ENCODE measurements at places on chromosomes 7 and 10.

DNA sequence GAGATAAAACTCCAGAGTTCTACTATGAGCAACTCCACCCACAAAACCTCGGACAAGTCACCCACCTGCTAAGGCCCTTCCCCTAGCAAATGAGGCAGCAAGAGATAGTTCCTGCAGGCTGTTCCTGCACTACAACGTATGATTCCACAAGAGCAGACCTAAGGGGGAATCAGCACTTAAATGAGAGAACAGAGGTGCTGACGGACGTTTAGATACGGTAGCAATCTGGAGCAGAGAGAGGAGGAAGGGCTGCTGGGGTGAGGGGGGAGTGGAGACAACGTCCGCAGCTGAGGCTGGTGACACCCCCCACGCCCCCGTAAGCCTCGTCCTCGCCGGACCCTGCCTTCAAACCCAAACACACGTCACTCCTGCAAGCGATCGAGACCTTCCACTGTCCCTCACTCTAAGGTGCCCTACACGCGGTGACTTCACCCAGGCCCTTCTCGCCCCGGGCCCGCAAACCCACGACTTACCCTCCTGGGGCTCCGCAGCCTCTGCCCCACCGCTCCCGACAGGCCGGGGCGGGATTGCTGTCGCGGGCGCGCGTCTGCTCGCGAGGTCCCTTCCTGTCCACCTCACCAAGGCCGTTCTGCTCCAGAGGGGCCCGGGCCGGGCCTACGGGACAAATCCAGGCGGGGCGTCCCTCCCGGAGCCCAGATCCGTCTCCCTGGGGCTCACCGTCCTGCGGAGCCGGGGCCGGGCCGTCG lies 635 bp downstream of the ZNF12 start:
- no peak for DNase-seq

DNA sequence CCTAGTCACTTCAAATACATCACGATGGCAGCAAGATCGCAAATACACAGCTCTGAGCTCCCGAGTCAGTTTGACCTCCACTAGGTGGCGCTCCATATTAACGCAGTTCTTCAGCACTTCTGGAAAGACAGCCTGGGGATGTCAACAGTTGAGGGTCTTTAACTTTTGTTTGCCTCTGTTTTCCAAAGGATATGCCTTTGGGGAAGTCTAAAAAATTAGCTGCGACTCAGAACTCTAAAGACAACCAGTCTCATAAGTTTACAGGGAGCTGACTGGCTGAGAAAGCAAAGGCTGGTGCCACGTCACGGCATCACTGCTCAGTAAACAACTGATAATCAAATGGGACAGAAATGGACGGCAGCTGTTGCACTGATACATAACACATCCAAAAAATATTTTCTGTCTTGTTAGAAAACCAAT lies 458.8 kb downstream of the SORCS1 start:
- no peak for DNase-seq

- no peak for DNase-seq
Measured at GRCh38 chr7:18770154-18770811, 274.7 kb downstream of the HDAC9 start.

DNA sequence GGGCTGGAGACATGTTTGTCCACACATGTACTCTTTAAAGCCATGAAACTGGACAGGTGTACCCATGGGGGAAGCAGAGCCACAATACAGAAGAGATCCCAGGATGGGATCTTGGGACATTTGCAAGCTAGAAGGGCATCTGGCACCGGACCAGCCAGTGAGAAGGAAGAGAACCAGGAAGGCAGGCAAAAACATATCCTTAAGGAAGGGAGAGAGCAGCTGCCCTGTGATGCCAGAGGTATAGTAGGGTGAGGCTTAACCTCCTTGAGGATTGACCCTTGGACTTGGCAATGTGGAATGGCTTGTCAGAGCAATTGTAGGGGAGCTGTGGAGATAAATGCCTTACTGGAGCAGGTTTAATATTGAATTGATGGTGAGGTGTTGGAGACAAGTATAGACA lies 17.9 kb upstream of the SUV39H2 start:
- DNase-seq = no peak

- DNase-seq = no peak
Measured at GRCh38 chr10:103685880-103686669, 169.3 kb downstream of the SH3PXD2A start.

DNA sequence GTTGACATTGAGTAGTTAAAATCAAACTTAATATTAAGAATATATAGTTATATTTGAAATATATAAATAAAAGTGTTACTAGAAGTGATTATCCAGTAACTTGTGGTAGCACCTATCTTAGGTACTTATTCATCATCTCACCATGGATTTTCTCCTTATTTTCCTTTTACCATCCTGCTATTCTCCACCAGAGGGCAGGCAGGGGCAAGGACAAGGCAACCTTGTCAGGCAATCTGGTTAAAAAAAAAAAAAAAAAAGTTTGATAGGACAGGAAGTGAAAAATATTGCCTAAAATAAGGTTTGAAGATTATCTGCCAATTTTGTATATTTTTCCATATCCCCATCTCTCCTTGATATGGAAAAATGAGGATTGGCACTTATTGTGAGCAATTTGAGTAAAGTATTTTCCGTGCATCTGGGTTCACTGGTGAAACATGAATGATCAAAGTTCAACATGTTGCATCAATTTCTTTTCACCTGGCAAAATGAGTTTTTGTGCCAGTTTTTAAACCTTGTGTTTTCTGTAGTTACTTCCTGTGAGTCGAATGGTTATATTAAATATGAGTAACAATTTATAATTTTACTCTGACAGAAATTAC lies 256.7 kb downstream of the AGMO start:
- no peak for DNase-seq

GRCh38 chr7:41835976-41836530 lies 133.2 kb upstream of the INHBA start:
- DNase-seq = no peak

DNA sequence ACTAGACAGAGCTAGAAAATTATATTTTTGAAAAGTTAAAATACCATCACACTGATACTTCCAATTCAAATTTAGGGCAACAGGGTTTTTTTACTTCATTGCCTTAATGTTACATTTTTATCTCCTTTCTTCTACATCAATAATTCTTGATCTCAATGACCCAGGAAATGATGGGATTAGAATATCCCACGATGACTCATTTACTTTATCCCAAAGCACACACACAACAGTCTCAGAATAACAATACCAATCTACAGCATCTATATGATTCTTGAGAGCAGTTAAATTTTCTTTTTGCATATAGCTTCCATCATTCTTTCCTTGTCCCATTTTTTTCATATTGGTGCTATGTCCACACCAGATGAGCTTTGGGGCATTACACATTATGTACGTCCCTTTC lies 98.4 kb upstream of the EEPD1 start:
- DNase-seq = no peak
